ENCODE measurements at places on chromosomes 2 and 18.

GRCh38 chr2:128012698-128013097 is 15.2 kb downstream of the SAP130 start:
- DNase-seq: no peak

- peak; percentile 76 for DNase-seq
These were observed 246.0 kb downstream of the LDLRAD4 start for GRCh38 chr18:13464432-13465123.

DNA sequence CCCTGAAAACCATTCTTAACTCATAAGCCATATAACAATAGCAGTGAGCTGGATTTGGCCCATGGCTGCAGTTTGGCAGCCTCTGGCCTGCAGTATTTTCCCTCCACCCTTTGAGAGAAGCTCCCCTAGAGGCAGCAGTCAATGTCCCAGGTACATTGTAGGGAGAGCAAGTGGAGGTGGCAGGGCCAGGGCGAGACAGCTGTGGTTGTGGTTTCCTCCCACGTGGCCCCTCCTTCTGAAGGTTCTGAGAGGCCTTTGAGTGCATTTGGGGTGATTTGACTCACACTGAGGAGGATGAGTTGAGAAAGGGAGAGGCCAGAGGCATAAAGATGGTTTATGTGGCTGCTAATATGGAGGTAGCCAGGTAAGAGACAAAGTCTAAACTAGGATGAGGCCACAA is 45.5 kb upstream of the LDAH start:
- peak; percentile 18 for DNase-seq

DNA sequence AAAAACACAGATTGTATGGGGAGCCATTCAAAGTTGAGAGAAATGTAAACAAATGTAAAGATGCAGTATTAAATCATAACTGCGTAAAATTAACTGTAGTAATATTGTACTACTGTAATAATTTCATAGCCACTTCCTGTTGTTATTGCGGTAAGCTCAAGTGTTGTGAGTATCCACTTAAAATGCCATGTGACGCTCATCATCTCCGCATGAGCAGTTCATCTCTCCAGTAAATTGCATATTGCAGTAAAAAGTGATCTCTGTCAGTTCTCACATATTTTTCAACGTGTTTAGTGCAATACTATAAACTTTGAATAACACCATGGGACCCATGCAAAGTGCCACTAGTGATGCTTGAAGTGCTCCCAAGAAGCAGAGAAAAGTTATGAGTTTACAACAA is 41.8 kb upstream of the SP3 start:
- DNase-seq: no peak

DNA sequence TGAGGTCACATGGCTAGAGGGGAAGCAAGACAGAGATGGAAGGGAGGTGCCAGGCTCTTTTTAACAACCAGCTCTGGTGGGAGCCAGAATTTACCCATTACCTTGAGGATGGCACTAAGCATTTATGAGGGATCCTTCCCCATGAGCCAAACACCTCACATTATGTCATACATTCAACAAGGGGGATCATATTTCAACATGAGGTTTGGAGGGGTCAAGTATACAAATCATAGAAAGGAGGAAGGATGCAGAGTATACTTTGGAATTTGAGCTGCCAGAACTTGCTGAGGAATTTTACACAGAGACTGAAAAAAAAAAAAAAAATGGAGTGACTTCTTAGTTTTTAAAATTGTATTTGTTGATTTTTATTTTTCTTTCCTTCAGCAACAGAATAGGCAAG is 891.4 kb downstream of the CCDC85A start:
- no peak for DNase-seq

DNA sequence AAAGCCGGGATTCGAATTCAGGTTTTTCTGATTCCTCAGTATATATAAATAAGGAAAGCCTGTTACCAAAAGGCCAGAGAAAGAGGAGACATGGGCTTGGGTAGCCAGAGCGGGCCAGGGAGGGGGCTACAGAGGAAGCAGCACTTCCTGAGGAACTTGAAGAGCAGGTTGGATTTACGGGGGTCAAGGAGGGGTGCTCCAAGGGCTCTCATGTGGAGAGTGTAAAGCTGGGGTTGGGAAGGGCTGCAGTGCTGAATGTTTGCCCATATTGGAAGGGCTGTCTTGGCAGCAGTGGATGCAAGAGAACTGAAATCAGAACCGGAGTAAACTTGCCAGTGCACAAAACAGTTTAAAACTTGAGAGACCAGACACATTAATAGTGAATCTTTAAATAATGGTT is 511.5 kb downstream of the CNTNAP5 start:
- DNase-seq: no peak

- DNase-seq: no peak
These were observed 80.6 kb downstream of the PIGN start for GRCh38 chr18:62106271-62106670.

GRCh38 chr2:231605607-231606091 is 13.0 kb downstream of the TEX44 start:
- no peak for DNase-seq

GRCh38 chr2:11406958-11407381 is 59.0 kb downstream of the E2F6 start:
- no peak for DNase-seq

DNA sequence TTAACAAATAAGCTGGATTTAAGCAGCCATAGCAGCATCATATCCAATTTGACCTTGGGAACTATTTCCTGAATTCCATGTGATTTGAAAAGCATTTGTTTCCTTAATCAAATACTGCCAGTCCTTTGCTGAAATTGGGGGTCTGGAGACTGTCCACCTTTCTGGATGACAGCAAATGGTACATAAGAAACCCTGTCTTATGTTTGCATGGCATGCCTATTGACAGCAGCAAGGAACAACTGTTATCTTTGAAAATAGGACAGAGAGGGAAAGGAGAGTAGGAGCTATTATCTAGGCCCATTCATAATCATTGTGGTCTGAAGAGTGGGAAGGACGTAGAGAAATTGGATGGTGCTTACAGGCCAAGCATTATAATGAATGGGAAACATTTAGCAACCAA is 129.2 kb upstream of the CTNNA2 start:
- DNase-seq: no peak

DNA sequence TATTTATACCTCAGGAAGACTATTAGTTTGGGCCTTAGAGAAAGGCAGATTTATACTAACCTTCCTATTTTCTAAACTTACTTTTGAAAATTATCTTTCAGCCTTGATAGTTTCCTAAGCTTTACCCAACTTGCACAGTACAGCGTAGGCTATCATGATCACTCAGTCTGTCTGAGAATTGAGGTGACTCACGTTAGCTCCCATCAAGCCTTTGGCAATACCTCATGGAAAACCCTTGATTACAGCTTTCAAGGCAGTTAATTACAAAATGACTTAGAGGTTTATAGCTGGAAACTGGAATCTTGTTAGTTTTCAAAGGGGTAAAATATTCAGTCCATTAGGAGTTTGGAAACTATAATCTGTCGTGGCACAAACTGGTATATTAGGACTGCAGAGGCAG is 26.4 kb upstream of the ARMC9 start:
- DNase-seq: no peak

- DNase-seq: no peak
These were observed 713.7 kb downstream of the DSC3 start for GRCh38 chr18:30328839-30329238.

GRCh38 chr18:30682672-30683071 is 359.9 kb downstream of the DSC3 start:
- no peak for DNase-seq

DNA sequence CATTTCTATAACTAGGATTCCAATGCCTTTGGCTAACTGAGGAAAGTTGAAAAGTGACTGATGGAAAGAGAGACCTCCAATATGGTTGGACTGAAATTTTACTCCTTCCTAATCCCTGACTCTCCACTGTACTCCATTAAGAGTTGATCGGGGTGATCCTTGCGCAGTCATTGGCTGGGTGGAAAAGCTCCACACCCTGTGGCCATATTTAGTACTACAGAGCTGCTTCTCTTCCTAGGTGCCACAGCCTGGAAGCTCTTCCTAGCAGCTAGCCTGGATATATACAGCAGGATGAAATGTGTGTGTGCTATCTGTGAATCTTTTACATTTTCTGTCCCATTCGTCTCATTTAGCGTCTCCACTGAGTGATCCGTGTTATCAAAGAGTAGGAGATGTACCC is 71.2 kb downstream of the MEP1B start:
- no peak for DNase-seq

GRCh38 chr2:204967199-204967960 is 422.1 kb downstream of the PARD3B start:
- peak; percentile 82 for DNase-seq

DNA sequence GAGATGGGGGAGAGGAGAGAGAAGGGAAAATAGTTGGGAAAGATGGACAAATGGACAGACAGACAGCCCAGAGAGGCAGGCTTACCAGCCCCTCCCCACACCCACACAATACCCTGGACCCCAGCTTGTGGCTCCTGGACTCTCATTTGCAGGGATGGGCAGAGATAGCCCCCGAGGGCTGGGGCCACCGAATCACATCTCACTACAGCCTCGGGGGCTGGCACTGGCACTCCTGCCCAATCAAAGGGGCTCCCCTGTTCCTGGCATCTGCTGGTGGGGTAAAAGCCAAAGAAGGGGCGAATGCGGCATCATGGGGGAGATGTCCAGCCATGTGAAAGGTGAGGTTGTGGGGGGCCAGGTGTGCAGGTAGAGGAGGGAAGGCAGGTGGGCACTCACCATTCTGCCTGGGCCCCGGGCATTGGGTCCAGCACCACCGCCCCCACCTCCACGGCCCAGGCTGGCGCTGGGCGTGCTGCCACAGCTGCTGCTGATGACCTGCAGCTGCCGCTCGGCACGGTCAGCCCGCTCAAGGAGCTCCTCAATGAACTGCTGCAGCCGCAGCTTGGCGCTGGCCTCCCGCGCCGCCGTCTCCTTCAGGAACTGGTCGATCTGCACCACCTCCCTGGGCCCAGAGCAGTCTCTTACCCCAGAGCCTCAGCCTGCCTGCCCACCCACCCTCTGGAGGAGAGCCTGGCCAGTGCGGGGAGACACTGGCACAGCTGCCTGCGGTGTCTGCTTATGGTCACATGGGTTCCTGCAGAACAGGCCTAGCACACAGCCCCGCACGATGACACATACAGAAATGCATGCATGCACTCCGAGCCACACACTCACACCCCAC is 18.0 kb downstream of the FBXO41 start:
- DNase-seq: no peak

DNA sequence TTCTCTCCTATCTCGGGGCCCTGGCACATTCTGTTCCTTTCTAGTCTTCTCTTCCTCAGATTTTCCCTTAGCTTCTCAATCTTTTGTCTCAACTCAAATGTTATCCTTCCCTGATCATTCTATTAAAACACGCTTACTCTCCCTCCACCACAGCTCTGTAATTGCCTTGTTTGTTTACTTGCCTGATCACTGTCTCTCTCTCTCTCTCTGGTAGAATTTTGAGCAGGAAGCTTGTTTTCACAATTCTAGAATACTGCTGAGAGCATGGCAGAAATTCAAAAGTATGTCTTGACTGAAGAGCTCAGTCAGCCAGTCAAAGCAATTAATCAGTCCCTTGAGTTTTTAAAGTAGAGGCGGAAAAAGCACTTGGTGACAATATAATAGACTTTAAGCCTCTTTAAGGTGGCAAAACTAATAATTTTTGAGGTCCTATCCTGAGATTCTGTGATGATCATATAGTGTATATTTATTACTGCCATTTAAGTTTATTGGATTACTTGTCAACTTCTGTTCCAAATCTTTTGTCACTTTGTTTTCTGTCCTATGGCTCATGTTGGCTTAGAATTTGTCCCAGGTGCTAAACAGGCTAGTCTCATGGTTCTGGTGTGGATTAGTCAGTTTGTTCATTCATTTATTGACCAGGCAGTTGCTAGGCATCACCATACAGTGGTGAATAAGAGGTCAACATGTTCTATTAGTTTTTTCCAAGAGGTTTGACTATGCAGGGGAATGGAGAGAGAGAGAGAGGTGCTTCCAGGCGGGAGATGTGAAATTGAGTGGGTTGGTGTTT is 2.3 kb downstream of the PSMD1 start:
- no peak for DNase-seq

DNA sequence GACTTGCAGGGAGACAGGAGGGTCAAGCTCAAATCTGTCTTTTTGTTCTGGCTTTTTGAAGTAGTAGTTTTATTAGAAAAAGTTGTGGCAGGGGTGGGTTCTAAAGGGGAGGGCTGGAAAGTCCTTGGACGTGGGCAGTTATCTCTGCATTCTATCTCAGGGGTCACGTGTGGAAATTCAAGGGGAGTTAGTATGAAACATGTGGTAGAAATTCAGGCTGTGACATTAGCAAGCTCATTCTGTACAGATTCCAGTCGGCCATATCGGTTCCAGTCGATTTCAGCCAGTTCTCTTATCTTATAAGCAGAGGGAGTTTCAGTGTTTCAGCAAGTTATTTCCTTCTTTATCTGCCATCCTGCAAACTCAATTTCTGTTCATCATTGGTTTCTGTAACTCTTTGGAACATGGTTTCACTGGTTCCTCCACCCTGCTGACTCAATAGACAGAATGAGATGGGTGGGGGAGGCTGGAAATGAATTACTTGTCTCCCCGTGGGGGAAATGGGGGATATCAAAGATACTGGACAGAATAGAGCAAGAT is 53.0 kb downstream of the RAB27B start:
- no peak for DNase-seq

DNA sequence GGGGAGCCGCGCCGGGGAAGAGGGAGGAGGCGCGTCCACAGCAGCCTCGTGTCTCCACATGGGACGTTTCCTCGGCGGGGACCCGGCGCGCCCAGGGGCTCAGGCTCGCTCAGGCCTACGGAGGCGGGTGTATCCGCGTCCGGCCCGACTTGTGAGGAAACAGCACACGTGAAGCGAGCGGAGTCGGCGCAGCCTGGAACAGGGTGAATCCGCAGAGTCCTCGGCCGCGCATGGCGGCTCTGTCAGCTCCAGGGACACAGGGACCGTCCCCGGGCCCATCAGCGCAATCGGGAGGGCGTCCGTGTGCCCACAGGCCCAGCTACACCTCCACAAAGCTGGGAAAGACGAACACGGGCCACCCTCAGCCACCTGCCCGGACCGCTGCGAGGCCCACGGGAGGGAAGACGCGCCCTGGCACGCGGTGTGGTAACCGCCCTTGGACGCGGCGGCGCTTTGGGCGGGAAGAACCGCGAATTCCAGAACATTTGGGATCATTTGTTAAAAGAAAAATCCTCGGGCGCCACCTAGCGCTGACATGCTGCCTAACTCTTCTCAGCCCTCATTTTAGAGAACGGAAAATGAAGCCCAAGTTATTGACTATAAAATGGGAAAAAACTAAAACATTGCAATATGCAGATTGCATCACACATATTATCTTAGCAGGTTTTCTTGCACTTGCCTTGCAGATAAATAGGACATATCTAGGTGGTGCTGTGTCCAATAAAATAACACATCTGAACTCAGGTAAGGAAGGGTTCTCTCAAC is 40.4 kb downstream of the TMEM18 start:
- peak; percentile 47 for DNase-seq

- DNase-seq: no peak
These were observed 74.3 kb downstream of the NPAS2 start for GRCh38 chr2:100894105-100894795.

Measured in CD4-positive, alpha-beta T cell treated with Interleukin-4 for 4 hours (primary cell).